ENCODE measurements at places on chromosomes 2 and 18. TPM values are rescaled to one million over a fixed set of nuclear protein-coding genes. Genes with fewer than 3 reads are reported as not detected.

SLC4A3 gene
- not detected for total RNA-seq

DNA sequence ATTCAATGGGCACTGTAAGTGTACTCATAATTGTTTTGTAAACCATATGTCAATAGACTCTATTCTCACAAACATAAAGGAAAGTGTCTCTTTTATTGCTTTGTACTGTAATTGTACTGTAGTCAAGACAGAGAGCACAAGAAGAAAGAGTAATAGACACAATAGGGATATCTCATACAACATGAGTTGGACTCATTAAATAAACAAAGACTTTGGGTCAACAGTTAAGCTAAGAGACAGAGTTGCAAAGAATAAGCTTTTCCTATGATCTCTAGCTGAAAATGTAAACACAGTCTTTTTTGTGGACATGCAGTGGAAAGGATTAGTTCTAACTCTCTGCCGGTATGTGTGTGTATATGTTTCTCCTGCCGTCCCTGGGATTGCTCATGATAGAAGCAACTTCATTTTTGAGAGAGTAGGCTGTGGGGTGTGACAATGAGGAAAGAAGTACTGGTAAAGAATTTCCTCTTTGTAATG, 13.9 kb upstream of the KYNU start:
- no peak for DNase-seq

- DNase-seq = no peak
Measured at GRCh38 chr18:23324056-23324811, 128.9 kb upstream of the RIOK3 start.

DNA sequence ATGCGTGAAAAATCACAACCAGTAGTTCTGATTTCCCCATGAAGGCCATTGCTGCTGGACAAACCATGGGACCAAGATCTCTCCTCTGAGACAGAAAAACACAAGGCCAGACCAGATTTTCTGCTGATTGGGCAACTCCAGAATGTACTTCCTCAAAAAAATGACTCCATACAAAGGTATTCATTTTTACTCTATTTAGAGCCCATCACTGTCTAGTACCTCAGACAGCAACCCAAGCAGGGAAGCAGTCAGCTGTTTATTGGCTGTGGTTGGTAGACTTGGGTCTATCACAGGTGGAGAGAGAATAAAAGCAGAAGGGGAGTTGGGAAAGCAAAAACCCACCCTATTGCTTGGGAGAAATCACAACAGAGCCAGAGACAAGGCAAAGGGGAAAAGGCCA, 219.9 kb downstream of the PIK3C3 start:
- DNase-seq = no peak

- DNase-seq = no peak
Measured at GRCh38 chr2:53450923-53451322, 316.7 kb upstream of the CHAC2 start.

DNA sequence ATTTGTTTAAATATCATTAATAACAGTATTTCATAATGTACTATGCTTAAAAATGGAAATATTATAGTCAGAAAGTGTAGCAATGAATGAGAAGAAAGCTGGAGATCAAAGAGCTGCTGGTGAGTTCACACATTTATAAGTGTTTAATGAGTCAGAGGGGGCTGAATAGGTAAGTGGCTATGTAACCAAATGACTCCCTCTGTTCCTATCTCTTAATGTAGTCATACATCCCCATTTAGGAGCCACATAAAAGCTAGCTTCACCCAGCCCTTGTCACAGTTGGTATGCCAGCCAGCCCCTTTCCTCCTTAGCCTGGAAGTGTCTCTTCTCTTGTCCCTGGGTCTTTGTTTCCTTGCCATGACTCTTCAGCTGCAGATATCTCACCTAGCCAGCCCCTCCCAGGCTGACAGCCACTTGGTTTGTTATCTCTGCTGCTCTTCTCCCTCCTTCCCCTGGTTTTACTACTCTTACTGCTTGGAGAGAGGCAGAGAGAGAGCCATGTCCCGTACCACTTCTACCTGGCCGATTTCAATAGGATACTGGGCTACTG, 438.6 kb upstream of the HNMT start:
- no peak for DNase-seq

Measured in activated naive CD8-positive, alpha-beta T cell treated with anti-CD3 and anti-CD28 coated beads, Interleukin-2, amount 10 ng/mL, durations not matched to agents 7 days and 5 days (primary cell).